K562 (cell line): ENCODE measurements at places on chromosomes 5 and 9.

DNA sequence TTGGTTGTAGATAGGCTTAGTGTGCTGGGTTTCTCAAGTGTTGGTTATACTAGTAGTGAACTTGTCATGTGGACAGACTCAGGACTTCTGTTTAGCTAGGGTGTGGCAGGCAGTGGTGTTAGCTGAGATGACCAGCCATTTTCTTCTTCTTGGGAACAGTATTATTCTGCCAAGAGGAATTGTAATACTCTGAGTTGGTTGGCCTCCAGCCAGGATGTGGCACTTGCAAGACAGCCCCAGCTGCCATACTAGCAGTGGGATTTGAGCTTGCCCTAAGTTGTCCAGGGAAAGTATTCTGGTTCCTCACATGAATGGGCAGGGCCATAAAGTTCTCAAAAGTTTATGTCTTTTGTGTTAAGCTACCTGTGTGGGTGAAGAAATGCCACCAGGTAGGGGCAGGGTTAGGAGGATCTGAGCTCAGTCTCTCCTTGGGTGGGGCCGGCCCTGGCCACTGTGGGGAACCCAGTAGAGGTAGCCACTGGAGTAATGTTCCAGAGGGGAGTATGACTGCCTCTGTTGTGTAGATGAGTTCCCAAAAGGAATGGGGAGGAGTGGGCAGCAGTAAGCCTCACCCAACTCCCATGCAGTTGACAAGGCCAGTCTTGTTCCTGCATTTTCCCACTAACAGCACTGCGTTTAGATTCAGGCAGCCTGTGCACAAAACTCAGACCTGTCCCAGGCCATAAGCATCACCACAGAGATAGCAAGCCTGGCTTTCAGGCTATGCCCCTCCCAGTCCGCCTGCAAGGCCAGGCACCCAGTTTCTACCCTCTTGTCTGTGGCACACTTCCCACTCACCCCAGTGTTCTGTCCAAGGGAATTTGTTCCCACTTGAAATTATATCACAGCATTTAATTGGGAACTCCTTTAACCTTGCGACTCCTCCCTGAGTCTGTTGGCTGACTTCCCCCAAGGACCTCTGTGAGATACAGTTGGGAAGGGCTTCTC lies 250.7 kb downstream of the ANXA1 start:
- no peak for DNase-seq

- DNase-seq: no peak
Observed at GRCh38 chr9:69582018-69582417, 90.2 kb downstream of the APBA1 start.

DNA sequence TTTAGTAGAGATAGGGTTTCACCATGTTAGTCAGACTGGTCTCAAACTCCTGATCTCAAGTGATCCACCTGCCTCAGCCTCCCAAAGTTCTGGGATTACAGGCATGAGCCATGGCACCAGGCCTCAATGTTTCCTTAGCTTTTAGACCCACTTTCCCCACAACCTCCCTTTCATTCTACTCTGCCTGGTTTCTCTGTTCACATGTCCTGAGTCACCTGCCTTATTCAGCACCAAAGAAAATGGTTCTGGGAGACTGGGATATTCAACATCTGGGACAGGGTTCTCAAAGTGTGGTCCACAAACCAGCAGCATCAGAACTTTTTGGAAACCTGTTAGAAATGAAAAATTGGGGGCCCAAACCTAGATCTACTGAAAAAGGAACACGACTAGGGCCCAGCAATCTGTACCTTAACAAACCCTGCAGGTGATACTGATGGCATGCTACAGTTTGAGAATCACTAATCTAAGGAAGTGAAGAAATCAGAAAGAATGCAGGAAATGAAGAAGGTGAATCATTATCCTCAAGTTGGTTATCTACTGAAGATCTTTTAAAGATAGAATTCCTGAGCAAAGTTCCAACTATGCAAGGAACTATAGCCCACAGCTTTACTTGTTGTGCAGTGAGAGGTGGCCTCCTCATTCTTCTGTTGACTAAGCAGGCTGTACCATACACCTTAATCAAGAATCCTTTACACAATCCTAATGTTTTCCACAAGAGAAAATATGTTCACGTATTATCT lies 51.8 kb upstream of the CTNNAL1 start:
- DNase-seq: no peak

- DNase-seq: no peak
Observed at GRCh38 chr5:92886751-92887150, 694.3 kb downstream of the NR2F1-AS1 start.

GRCh38 chr5:3343911-3344310 lies 251.7 kb upstream of the IRX1 start:
- no peak for DNase-seq

DNA sequence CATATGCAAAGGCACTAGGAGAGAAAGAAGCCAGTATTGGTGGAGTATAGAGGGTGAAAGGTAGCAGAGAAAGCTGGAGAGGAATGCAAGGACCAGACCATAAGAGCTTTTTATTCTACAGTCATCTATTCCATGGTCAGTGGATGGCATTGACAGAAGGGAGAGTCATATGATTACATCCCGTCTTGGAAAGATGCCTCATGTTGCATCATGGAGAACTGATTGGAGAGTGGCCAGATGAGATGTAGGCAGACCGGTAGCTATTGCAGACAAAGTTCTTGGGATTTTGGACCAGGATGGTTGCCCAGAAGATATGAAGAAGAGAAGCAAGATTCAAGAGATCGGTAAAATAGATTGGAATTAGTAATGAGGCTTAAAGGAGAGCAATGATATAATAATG lies 260.7 kb downstream of the CHSY3 start:
- no peak for DNase-seq

- DNase-seq: peak; percentile 49
Observed at GRCh38 chr5:71887680-71888079, 168.6 kb downstream of the CARTPT start.

- DNase-seq: no peak
Observed at GRCh38 chr9:123867034-123867433, 62.9 kb downstream of the DENND1A start.

DNA sequence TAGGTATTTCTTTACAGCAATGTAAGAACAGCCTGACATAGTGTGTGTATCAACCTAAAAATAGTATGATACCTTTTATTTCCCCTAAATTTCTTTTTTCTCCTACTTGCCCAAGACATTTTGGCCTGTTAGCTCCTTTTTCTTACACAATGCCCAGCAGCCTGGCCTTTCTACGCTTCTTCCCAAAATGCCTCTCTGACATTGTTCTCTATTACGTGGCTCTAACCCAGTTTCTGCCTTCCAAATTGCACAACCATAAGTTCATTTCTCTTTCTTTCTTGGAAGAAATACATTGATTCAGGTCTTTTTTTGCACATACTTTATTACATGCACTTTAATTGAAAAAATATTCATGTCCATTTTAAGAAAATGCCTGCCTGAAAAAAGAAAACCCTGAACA lies 408.2 kb downstream of the PRR16 start:
- no peak for DNase-seq

DNA sequence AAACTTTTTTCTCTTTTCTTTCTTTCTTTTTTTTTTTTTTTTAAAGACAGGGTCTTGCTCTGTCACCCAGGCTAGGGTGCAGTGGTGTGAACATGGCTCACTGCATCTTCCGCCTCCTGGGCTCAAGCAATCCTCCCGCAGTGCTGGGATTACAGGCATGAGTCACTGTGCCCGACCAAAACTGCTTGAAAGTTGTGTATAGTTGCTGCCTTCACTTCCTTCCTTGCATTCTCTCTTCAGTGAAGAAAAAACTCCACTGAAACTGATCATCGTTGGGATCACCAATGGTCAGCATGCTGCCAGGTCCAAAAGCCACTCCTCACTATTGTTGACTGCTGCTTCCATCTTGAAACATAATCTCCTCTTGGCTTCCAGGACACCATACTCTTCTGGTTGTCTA lies 66.6 kb upstream of the CTNNA1 start:
- no peak for DNase-seq

- DNase-seq: no peak
Observed at GRCh38 chr5:72402959-72403628, 82.9 kb downstream of the PTCD2 start.

- DNase-seq: no peak
Observed at GRCh38 chr5:143055596-143056338, 285.6 kb downstream of the ARHGAP26 start.

DNA sequence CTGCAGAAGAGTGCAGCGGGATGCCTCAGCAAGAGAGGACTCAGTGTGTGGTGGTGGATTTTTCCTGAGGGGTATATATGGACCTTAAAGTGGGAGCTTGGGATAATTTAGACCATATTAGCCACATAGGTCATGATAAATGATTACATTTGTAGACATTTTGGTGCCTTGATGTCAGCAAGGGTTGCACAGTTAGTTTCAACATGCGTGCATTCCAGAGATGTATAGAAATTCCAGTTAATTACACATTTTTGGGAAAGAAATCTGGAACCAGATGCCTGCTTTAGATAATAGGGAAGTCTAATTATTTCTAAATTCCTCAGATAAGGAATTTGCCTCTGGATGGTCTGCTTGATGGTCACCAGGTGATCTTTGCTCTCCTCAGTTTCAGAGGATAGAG lies 440.6 kb upstream of the PAPPA start:
- DNase-seq: no peak

GRCh38 chr5:93010616-93011015 lies 570.4 kb downstream of the NR2F1-AS1 start:
- DNase-seq: no peak

DNA sequence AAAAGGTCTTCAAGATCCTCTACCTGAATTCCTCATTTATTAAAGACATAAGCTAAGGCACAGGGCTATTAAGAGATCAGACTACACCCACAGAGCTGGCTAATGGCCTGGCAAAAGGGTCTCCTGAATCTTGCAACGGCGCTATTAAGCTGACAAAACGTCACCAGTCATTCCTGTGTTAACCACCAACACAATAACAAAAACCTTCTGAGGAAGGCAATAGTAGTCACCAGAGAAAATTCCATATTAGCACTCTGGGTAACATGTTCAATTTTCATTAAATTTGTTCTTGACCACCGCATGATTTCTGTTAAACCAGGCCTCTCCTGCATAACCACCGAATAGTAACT lies 77.0 kb downstream of the GNAQ start:
- no peak for DNase-seq

DNA sequence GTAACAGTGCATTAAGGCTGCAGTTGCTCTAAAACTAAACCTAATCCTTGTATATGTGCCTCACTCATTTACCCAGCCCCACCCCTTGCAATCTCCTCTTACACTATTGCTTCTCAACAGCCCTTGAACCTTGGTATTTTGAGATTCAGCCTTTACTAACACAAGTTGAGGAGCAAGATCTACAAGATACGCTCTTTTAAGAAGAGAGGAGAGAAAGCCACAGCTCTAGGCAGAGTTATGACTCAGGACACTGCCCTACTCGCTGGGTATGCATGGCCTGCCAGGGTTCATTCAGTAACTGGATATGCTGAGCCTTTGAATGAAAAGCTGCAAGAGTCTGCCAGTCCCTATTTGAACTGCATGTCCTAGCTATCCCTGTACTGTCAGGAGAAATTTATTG lies 219.5 kb downstream of the PCSK5 start:
- DNase-seq: no peak

DNA sequence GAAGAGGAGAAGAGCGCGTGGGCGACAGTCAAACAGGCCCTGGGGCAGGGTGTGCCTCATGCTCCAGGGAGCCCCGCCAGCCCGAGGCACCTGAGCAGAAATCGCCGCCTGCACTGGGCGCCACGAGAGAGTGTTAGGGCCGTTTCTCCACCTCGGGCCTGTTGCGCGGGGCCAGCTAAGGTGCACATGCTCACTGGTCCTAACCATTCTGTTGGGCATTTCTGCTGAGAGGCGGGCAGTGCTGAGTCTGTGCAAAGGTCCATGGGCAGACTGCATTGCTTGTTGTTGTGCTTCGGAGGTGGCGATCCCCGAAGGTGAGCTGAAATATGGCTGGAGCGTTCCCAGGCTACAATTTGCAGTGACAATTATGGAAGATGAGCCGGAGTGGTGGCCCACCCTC lies 367.8 kb upstream of the SPATA31A5 start:
- no peak for DNase-seq

GRCh38 chr5:122073018-122073417 lies 5.0 kb downstream of the LOX start:
- DNase-seq: no peak

GRCh38 chr9:29241320-29241719 lies 1668.0 kb upstream of the C9orf72 start:
- no peak for DNase-seq

DNA sequence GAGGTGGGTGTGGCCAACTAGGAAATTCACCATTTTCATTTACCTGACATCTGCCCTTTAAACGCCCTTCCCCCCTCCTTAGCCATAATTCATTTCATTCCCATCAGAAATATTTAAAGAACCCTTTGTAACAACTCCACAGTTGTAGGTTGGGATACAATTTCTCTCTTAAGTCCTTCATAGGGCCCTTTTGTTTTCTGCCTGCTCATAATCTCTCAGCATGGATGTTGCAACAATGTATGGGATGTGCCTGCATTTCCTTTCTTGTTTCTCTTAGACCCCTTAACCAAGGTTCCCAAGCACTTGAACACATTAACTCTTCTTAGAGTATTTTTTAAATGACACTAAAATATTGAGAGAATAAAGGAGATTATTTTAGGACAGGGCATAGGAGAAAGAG lies 51.7 kb upstream of the MYO10 start:
- DNase-seq: no peak

GRCh38 chr5:156475182-156476157 lies 148.5 kb downstream of the SGCD start:
- no peak for DNase-seq
